ENCODE measurements at places on chromosomes 6 and 20. TPM values are rescaled to one million over a fixed set of nuclear protein-coding genes. Genes with fewer than 3 reads are reported as not detected.

TNXB gene
- 8.3 TPM for total RNA-seq

BLOC1S5 gene
- 15.3 TPM for total RNA-seq

EPB41L1 gene
- total RNA-seq = 26.8 TPM

BPIFB2 gene
- total RNA-seq = not detected

CUTA gene
- 122 TPM for total RNA-seq

GUCA1A gene
- not detected for total RNA-seq

LATS1 gene
- total RNA-seq = 25.0 TPM

PCSK2 gene
- total RNA-seq = not detected

THEMIS gene
- total RNA-seq = under 0.01 TPM

BRPF3 gene
- total RNA-seq = 18.8 TPM

CLPSL2 gene
- not detected for total RNA-seq

WFDC5 gene
- total RNA-seq = not detected

MATN4 gene
- not detected for total RNA-seq

DNA sequence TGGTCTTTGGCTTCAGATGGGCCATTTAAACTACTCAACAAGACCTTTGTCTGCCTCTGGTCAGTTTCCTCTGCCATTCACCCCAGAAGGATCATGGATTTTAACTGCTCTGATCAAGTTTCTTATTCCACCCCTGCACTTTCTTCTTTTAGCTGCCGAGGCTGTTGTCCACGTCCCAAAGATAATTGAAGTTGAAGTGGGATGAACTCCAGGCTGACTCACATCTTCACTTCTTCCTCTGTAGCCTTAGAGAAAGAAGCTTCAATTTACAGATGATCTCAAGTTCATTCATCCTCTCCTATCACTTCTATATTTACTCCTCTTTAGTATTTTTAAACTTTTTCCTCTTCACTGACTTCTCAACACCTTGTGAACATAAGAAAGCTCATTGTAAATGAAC lies 651.6 kb downstream of the UTRN start:
- DNase-seq = no peak

- DNase-seq = peak; percentile 74
These were observed 54.5 kb upstream of the RREB1 start for GRCh38 chr6:7053125-7053774.

DNA sequence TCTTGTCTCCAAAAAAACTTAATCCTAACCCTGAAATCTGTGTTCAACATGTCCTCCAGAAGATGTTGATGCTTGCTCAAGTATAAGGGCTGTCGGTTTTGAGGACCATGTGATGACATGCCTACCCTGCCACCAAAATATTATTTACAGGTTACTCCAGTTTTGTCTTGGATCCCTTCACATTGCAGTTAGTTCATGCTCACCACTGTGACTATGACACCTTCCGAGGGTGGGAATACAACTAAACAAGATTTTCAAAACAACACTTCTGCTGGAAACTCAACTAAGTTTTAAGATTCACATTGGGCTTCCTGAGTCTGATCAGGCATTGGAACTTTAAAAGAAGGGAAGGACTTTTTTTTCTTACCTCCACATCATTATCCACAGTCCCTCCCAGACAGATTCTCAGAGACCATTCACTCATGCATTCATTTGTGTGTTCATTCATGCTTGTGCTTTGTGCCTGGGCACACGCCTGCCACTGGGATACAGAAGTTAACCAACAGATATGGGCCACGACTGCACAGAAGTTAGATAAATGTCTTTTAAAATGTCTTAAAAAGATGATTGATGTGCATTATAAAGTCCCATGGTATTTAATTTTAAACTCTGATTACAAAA lies 118.7 kb upstream of the GJE1 start:
- no peak for DNase-seq

DNA sequence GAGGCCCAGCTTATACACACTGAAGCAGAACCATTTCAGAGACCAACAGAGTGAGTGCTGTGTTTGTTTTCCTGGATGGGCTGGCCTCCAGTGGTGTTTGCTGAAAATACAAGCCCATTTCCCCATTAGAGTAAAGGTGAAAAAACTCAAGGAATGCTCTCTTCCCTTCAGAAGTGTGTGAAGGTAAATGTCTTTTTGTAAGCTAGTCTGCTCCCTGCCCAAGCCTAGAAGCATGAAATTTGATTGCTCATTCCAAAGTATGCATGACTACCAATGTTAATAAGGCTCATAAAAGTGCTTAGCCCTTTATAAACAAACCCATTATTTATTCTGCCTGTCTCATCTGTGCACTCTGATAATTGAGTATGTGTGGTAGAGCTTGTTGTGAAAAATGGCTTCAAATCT lies 59.1 kb downstream of the ADGRF1 start:
- no peak for DNase-seq

GRCh38 chr6:73006146-73006545 lies 219.2 kb downstream of the KHDC1L start:
- DNase-seq = no peak

DNA sequence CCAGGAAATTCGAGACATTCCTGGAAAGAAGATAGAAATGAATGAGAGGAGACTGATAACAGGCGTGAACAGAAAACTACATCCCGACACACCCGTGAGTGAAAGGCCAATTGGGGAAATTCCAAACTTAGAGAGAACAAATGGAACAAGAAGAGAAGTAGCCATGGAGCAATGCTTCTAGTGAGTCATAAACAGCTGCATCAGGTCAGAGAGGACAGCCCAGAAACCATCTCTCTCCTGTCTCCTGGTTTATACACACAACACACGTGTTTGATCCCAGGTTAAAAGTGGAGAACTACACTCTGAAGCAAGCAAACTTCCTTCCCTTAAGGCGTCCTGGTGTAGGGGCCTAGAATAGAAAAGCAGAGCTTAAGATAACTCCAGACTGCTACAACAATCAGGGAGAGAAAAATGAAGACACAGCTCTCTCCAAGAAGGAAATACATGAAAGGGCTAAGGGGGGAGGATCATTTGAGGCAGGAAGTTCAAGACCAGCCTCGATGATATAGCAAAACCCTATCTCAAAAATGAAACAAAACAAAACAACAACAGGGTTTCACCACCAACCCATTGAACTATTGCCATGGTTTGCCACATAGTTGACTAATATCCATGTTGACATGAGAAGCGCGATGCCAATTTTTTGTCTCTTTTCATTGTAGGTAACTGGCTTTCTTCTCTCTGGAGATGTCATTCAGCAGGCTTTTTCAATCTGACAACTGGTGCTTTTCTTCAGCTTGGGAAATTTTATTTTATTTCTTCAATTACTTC lies 26.9 kb downstream of the NRN1 start:
- peak; percentile 43 for DNase-seq

- no peak for DNase-seq
These were observed 23.5 kb downstream of the DNAAF9 start for GRCh38 chr20:3383878-3384495.

- DNase-seq = no peak
These were observed 1415.7 kb upstream of the ADGRB3 start for GRCh38 chr6:67219346-67219745.

DNA sequence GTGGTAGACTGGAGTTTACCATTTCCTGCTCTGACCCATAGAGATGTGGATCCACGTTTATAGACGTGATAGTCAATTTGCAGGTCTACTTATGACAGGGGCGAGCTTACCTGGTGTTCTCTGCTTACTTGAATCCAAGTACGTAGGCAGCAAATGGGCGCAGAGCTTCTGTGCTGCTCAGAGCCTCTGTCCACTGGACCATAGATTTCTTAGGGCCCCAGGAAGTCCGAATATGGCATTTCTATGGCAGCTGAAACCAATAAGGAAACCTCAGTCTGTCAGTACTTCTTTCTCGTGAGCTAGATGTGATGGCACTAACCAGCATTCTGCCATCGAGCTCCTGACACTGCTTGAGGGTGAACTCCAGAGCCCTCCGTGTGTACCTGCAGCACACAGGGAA lies 19.5 kb upstream of the NPEPL1 start:
- peak; percentile 54 for DNase-seq

DNA sequence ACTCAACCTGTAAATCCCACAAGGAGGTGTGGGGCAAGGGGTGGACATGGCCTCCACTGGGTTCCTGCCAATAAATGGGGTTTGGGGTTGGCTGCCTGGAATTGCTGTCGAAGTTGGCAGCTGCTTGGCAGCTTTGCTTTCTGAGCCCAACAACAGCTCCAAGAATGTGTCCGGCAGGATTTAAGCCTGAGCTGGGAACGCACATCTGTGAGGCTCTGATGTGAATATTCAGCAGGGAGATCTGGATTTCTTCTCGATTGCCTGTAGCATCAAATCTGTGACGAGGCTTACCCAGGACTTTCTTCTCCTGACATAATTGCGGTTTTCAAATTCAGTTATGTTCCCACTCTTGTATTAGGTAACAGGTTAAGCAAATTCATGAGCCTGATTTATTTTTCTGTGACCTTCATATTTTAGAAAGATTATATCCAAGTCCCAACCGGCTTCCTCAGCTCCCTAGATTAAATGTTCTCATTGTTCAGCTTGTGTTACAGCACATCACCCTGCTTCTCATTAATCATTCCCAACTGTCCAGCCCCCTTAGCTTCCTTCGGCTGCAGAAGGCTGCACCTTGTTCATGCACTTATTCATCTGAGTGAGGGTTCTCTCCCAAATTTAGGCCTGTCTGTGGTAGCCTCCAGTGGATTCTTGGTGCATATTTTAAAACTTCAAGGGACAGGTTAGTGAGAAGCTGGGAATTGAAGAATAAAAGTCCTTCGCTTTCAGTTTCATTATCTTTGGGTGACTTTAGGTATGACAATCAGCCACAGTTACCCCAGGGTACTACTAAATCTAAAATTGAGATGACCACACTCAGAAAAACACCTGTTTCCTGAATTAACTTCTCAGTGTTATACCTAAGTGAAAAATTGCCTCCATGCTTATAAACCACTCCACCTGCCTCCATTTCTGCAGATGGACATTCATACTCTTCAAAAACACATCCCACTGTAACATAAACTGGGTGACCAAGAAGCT lies 310.0 kb downstream of the ESR1 start:
- DNase-seq = no peak

GRCh38 chr6:154463573-154464419 lies 46.7 kb downstream of the CNKSR3 start:
- no peak for DNase-seq

DNA sequence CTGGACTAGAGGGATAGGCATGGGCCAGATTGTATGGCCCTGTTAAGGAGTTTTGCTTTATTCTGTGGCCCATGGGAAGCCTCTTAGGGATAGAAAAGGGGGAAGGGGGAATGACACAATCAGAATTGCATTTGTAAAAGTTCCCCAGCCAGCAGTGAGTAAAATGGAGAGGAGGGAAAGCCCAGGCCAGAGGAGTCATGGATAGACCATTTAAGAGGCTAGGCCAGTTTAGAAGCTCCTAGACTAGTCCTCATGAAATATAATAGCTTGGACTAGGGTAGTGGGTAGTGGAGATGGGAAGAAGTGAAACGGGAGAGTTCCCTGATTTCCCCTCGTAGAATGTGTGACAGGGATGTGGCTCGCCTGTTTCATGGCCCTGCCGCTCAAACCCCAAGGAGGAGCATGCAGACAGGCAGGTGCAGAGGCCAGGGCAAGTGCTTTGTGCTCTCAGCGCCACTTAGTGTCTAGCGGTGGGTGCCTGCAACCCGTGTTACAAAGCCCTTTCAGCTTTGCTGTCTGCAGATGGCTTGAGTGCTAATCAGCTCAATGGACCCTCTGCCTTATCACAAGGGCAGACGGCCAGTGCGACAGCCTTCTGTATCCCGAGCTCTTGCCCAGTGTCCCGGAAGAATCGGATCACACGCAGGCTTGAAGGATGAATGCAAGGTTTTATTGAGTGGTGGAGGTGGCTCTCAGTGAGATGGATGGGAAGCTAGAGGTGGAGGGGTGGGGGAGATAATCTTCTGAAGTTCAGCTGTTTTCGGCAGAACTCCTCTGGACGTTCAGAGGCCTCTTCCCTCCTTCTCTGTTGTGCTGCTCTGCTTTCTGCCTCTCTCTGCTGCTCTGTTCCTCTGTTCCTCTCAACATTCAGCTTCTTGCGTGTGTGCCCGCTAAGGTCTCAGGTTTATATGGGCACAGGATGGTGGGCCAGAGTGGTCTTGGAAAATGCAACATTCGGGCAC lies 141.1 kb downstream of the CEP57L1 start:
- DNase-seq = no peak

DNA sequence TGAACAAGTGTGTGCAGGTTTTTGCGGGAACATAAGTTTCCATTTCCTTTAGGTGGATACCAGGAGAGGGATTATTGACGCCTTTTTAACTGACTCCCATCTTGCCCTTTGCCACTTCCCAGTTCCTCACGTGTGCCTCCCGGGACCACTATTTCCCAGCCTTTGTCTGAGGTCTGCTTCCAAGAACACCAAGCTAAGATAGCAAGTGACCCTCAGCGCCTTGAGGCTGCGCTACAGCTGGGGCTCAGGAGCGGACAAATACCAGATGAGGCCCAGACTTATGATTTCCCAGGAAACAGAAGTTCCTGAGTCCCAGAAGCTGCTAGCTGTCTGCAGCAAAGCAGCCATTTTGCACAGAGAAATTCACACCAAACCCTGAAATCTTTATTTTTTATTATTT lies 216.7 kb downstream of the SYNDIG1 start:
- DNase-seq = no peak

DNA sequence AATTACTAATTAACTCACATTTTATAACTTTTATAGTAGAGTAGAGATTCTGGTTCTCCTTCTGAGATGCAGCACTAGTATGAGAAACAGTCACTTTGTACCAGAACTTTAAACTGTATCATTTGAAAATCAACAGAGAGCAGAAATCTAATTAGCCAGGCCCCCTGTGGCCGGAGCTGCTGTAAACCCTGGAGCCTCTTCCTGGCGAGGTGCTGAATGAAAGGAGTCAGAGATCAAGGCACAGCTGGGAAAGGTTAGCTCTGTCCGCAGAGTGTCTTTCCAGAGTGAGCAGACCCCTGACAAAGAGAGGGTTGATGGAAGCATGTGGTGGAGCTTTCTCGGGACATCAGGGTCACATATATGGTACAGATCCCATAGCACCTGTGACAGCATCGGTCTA lies 703.8 kb downstream of the RFPL4B start:
- DNase-seq = no peak

GRCh38 chr6:43744491-43744890 lies 25.5 kb upstream of the VEGFA start:
- no peak for DNase-seq

DNA sequence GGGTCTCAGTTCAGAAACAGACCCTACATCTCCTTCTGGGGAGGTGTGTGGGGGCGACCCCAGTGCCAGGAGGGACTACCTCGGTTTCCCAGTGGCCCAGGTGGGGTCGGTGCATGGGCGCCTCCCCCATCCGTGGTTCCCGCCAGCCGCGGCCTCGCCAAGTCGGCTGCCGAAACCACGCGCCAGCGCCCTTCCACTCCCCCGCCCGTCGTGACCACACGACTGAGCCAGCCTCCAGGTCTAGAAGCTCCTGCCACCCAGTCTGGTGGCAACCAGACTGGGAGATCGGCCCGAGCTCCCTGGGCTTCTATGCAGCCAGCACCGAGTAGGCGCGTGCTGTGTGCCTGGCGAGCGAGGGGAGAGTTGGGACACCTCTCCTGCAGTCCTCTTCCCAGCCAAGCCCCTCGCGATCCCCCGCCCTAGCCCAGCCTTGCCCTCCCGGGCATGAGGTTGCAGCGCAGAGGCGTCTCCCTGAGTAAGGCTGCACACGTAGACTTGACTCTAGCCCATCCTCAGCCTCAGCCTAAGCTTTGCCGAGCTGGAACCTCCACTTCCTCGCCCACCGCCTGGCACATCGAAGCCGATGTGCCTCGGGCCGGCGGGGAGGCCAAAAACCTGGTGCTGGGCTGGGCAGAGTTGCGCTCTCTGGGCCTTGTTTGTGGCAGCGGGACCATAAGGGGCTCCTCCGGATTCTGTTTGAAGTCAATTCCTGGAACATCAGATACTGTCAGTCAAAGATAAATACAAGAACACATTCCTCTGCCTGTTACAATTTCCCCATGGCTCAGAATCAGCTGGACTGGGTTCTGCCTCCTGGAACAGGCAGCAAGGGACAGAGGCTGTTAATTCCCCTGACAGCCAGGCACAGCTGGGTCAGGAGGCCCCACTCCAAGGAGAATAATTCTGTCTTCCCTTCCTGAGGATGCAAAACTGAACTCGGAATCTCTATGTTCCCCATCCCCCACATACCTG lies 1.5 kb upstream of the CPNE5 start:
- DNase-seq = peak; percentile 89
